ENCODE measurements at places on chromosomes 5 and 9.

DNA sequence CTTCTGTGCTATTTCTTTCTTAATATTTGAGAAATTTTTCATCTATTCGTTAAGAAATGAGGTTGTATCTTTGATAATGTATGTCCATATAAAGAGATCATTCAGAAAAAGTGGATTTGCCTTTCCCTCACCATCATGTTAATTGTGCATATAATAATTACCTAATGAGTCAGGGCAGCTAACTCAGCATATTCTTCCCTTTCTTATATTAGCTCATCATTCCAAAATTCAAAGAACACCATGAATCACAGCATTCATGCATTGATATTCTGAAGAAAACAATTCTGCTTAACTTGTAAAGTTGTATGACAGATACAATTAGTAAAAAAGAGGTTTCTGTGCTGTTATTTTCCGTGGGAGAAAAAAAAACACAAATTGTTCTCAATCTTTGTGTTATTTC, 630.6 kb downstream of the TLE1 start:
- H3K4me1 ChIP-seq = no peaks in the 10 kb centered on the region
- no peaks in the 10 kb centered on the region for H3K36me3 ChIP-seq
- H3K27ac ChIP-seq = no peak overlapping the region
- DNase-seq = no peak
- no peak overlapping the region for H3K4me3 ChIP-seq

DNA sequence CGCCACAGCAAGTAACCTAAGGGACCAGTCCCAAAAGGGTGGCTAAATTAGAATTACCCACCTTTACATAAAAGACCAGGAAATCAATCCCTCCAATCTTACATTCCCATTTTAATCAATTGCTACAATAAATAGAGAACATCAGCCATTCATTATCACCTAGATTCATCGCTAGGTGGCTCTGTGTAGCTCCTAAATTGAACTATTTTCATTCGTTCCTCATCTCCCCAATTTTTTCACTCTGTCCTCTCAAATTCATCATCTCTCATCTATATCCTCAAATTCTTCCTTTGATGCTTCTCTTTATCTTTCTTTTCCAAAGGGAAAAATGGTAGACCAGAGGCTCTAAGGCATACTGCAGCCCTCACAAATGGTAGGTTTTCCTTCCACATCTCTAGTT, 108.2 kb upstream of the TNC start:
- no peak overlapping the region for H3K4me3 ChIP-seq
- no peak for DNase-seq
- H3K4me1 ChIP-seq = no peaks in the 10 kb centered on the region
- H3K27ac ChIP-seq = no peak overlapping the region

GRCh38 chr5:38039091-38039490, 199.2 kb upstream of the GDNF start:
- no peaks in the 10 kb centered on the region for H3K4me1 ChIP-seq
- H3K36me3 ChIP-seq = no peaks in the 10 kb centered on the region
- H3K27me3 ChIP-seq = peaks cover 7% of the 10 kb centered on the region
- no peak overlapping the region for H3K4me3 ChIP-seq

- H3K4me3 ChIP-seq = no peak overlapping the region
- DNase-seq = no peak
- no peak overlapping the region for H3K27ac ChIP-seq
- H3K27me3 ChIP-seq = no peaks in the 10 kb centered on the region
Measured at GRCh38 chr5:107203243-107203642, 467.5 kb downstream of the EFNA5 start.

GRCh38 chr5:139294374-139295165, 1.0 kb downstream of the MATR3 start:
- H3K4me1 ChIP-seq = peaks cover 49% of the 10 kb centered on the region
- H3K27ac ChIP-seq = peak overlapping the region; percentile 98
- peak overlapping the region; percentile 99 for H3K4me3 ChIP-seq

DNA sequence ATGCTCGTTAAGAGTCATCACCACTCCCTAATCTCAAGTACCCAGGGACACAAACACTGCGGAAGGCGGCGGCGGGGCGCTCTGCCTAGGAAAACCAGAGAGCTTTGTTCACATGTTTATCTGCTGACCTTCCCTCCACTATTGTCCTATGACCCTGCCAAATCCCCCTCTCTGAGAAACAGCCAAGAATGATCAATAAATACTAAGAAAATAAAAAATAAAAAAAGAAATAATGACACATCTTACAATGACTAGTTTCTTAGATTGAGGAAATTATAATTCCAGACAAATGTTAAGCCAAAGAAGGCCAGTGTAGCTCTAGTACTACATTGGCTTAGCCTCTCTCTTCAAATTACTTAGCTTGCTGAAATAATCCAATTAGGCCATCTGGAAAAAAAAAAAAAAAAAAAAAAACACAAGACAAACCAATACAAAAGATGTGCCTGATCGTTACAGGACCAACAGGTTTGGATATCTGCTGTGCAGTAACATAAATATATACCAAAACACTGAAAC, 58.0 kb downstream of the ANXA2R start:
- no peak overlapping the region for H3K27ac ChIP-seq
- H3K4me1 ChIP-seq = peaks cover 28% of the 10 kb centered on the region
- H3K4me3 ChIP-seq = no peak overlapping the region
- no peaks in the 10 kb centered on the region for H3K27me3 ChIP-seq
- H3K36me3 ChIP-seq = peaks cover 36% of the 10 kb centered on the region
- no peak for DNase-seq

DNA sequence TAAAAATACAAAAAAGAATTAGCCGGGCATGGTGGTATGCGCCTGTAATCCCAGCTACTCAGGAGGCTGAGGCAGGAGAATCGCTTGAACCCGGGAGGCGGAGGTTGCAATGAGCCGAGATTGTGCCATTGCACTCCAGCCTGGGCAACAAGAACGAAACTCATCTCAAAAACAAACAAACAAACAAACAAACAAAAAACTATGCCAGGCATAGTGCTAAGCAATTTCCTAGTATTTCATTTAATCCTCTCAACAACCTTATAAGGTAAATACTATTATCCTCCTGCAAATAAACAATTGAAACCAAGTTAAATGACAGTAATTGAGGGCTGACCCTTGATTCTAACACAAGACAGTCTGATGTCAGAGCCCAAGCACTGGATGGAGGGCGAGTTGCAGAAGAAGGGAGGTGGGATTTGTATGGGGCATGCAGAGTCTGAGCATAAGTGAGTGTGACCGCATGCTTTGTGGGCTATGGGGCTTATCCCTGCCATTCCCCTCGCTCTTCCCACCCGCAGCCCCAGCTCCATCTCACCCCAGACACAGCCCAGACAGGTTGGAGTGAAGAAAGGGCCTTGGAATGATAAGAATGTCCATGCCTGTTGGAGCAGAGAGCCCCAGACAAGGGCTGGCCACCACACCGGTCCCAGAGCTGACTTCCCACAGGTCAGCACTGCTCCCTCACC, 24.3 kb upstream of the RPS14 start:
- no peak overlapping the region for H3K27ac ChIP-seq
- H3K27me3 ChIP-seq = peaks cover 3% of the 10 kb centered on the region
- no peak for DNase-seq
- no peak overlapping the region for H3K4me3 ChIP-seq

GRCh38 chr5:83475391-83475863, 3.9 kb downstream of the VCAN start:
- peaks cover 90% of the 10 kb centered on the region for H3K27me3 ChIP-seq
- peak overlapping the region; percentile 42 for H3K4me3 ChIP-seq
- no peaks in the 10 kb centered on the region for H3K36me3 ChIP-seq
- peaks cover 37% of the 10 kb centered on the region for H3K4me1 ChIP-seq

DNA sequence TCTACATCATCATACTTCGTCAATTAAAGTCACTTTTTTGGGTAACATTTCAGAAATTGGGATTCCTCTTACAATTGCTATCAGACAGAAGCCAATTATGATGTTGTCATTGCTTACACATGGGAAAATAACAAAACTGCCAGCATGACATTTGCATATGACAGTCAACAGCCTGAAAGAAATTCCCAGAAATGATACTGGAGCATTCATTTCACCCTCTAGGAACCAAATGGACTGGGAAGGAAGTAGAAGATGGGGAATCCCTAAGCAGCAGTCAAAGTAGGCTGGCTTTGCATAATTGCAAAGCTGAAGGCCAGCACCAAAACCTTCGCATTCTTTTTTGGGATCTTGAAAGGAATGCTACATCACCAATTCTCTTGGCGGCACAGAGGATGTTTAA, 10.7 kb downstream of the HMGCS1 start:
- H3K4me1 ChIP-seq = peaks cover 69% of the 10 kb centered on the region
- H3K27ac ChIP-seq = peak overlapping the region; percentile 63
- H3K27me3 ChIP-seq = no peaks in the 10 kb centered on the region

DNA sequence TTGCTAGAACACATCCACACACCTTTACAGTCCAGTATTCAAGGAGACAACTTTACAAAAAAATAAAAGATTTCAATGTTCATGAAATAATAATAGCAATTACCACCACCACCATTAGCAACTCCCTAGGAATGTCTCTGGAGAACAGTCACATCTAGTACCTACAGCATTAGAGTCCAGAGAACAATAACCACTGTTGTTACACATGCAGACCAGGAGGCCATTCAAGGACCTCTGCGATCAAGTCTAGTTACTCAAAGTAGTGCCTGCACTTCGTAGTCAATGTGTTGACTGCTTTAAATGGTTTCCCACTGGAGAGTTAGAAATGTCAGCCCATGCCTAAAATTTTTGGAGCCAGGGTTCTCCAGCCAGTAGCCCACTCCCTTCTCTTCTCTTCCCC, 244.4 kb downstream of the DEPDC1B start:
- no peak overlapping the region for H3K4me3 ChIP-seq
- no peaks in the 10 kb centered on the region for H3K36me3 ChIP-seq
- H3K4me1 ChIP-seq = no peaks in the 10 kb centered on the region

GRCh38 chr9:13555516-13555915, 276.0 kb upstream of the MPDZ start:
- no peak overlapping the region for H3K4me3 ChIP-seq
- H3K27ac ChIP-seq = no peak overlapping the region
- no peaks in the 10 kb centered on the region for H3K27me3 ChIP-seq

DNA sequence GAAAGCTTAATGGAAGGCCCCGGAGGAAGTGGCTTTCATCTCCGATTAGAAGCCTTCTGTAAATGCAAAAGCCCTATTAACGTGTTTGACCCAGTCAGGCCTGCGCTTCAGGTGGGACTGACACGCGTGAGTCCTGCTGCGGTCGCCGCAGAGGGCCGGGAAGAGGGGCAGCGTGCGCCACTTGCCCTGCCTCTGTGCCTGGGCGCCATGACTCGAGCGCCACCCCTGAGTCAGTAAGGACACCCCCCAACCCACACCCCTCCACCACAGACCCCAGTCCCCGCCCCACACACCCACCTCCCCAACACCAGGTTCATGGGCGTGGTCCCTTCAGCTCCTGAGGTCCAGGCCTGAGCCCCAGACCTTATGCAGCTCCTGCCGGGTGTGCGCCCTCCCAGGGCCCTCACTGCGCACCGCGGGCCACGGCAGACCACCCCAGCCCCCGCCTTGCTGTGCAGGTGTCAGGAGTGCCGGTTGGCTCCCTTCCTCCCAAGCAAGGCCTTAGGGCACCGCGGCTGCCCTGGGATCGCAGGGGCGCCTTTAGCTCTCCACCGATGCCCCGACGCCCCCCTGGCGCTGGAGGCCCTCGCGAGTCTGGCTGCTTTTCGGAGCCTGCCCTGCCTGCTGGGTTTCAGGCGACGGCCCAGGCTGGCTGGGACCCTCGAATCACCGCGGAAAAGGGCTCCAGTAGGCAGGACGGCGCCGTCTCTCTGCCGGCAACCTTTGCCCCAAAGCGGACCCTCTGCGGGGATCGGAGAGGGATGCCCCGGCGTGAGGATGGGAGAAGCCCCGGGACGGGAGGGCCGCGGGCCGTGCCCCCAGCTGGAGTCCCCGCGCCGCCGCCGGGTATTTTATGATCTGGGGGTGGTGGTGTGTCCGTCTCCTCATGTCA, 625 bp upstream of the OLFM1 start:
- DNase-seq = peak; percentile 32
- H3K4me1 ChIP-seq = peaks cover 4% of the 10 kb centered on the region
- H3K27ac ChIP-seq = no peak overlapping the region
- H3K4me3 ChIP-seq = no peak overlapping the region
- no peaks in the 10 kb centered on the region for H3K36me3 ChIP-seq

GRCh38 chr5:116013936-116014335, 18.3 kb upstream of the ARL14EPL start:
- no peak overlapping the region for H3K27ac ChIP-seq
- H3K4me1 ChIP-seq = no peaks in the 10 kb centered on the region
- no peak for DNase-seq
- H3K36me3 ChIP-seq = no peaks in the 10 kb centered on the region

- H3K4me3 ChIP-seq = no peak overlapping the region
- no peaks in the 10 kb centered on the region for H3K27me3 ChIP-seq
- H3K4me1 ChIP-seq = peaks cover 2% of the 10 kb centered on the region
- DNase-seq = no peak
- no peaks in the 10 kb centered on the region for H3K36me3 ChIP-seq
- no peak overlapping the region for H3K27ac ChIP-seq
Measured at GRCh38 chr5:40052808-40053207, 626.9 kb upstream of the PTGER4 start.

- peaks cover 3% of the 10 kb centered on the region for H3K4me1 ChIP-seq
- DNase-seq = no peak
Measured at GRCh38 chr5:144134194-144134826, 36.1 kb downstream of the YIPF5 start.

- H3K27me3 ChIP-seq = peaks cover 14% of the 10 kb centered on the region
- peaks cover 9% of the 10 kb centered on the region for H3K36me3 ChIP-seq
Measured at GRCh38 chr5:38931731-38932130, 85.9 kb downstream of the OSMR start.

- peaks cover 70% of the 10 kb centered on the region for H3K36me3 ChIP-seq
- H3K4me1 ChIP-seq = peaks cover 39% of the 10 kb centered on the region
- DNase-seq = no peak
Measured at GRCh38 chr9:111928359-111928720, 31.7 kb downstream of the UGCG start.

GRCh38 chr5:74630453-74631066, 10.0 kb downstream of the ENC1 start:
- H3K4me3 ChIP-seq = no peak overlapping the region
- H3K27ac ChIP-seq = peak overlapping the region; percentile 18
- H3K36me3 ChIP-seq = peaks cover under 1% of the 10 kb centered on the region
- H3K4me1 ChIP-seq = peaks cover 28% of the 10 kb centered on the region
- H3K27me3 ChIP-seq = peaks cover 35% of the 10 kb centered on the region

GRCh38 chr9:116274293-116274692, 120.7 kb downstream of the PAPPA start:
- no peak overlapping the region for H3K27ac ChIP-seq
- no peaks in the 10 kb centered on the region for H3K4me1 ChIP-seq
- no peaks in the 10 kb centered on the region for H3K36me3 ChIP-seq
- DNase-seq = no peak
- H3K4me3 ChIP-seq = no peak overlapping the region

DNA sequence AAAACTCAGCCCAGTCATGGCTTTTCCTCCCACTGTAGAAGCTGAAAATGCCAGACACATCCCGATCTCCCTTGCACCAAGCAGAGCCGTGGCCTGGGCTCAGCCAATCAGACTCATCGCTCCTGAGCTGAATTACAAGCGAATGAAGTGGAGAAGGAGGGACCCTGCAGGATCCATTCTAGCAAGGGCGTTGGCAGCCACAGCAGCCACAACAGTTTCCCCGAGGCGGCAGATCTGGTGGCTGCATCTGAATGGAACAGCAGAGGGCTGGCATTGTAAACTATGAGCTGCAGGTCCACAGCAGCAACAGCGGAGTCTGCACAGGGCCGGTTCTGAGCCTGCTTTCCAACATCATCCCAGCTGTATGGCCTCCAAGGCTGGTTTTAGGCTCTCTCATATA, 23.8 kb downstream of the ALG2 start:
- no peaks in the 10 kb centered on the region for H3K27me3 ChIP-seq
- H3K4me3 ChIP-seq = no peak overlapping the region
- no peak overlapping the region for H3K27ac ChIP-seq
- peaks cover 14% of the 10 kb centered on the region for H3K4me1 ChIP-seq

GRCh38 chr5:168404365-168404764, 81.9 kb upstream of the RARS1 start:
- H3K27me3 ChIP-seq = peaks cover 21% of the 10 kb centered on the region
- DNase-seq = no peak

- no peak for DNase-seq
- H3K4me1 ChIP-seq = no peaks in the 10 kb centered on the region
- no peaks in the 10 kb centered on the region for H3K36me3 ChIP-seq
Measured at GRCh38 chr5:150639751-150640150, 709 bp upstream of the SYNPO start.

Measured in activated T-cell treated with anti-CD3 and anti-CD28 coated beads, Interleukin-2, amount 50 U/mL, for 24 hours (primary cell).